ENCODE measurements at places on chromosomes 2 and 18.

DNA sequence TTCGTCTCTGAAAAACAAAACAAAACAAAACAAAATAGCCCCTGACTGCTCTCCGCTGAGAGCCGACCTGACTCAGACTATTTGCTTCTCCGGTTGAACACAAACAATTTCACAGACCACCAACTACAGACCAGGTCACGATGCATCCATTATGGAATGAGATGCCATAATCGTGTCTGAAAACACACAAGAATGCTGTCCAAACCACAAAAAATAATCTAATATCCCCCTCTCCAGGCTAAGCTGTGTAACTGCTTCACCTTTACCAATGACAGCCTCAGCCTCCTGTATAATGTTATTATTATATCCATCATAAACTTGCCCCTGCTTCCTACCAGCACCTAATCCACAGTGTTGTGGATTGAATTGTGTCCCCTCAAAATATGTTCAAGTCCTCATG is 114.7 kb downstream of the DNAH6 start:
- no peak for DNase-seq

GRCh38 chr2:169077674-169078240 is 8.4 kb downstream of the DHRS9 start:
- DNase-seq, result no peak

- no peak for DNase-seq
These were observed 2.2 kb downstream of the RND3 start for GRCh38 chr2:150485114-150485870.

DNA sequence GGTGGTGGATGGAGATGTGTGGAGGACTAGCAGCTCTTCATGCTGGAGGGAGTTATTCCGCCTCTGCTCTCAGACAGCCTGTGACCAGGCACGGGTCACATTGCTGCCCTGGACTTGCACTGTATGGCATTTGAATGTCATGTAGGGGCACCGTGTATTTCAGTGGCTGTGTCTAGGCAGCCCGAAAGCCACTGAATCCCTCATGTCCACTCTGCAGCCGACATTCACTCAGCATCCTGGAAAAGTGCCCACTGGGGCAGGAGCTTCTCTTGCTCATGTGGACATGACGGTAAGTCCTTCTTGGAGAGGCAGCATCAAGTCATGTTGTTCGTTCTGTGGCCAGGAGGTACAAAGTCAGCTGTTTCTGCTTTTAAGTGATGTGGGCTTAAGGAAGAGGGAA is 127.9 kb downstream of the SH3RF3 start:
- DNase-seq, result no peak

DNA sequence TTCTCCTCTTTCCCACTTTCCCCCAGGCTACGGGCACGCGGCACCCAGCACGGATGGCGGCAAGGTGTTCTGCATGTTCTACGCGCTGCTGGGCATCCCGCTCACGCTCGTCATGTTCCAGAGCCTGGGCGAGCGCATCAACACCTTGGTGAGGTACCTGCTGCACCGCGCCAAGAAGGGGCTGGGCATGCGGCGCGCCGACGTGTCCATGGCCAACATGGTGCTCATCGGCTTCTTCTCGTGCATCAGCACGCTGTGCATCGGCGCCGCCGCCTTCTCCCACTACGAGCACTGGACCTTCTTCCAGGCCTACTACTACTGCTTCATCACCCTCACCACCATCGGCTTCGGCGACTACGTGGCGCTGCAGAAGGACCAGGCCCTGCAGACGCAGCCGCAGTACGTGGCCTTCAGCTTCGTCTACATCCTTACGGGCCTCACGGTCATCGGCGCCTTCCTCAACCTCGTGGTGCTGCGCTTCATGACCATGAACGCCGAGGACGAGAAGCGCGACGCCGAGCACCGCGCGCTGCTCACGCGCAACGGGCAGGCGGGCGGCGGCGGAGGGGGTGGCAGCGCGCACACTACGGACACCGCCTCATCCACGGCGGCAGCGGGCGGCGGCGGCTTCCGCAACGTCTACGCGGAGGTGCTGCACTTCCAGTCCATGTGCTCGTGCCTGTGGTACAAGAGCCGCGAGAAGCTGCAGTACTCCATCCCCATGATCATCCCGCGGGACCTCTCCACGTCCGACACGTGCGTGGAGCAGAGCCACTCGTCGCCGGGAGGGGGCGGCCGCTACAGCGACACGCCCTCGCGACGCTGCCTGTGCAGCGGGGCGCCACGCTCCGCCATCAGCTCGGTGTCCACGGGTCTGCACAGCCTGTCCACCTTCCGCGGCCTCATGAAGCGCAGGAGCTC is 35.4 kb downstream of the KCNK3 start:
- no peak for DNase-seq

DNA sequence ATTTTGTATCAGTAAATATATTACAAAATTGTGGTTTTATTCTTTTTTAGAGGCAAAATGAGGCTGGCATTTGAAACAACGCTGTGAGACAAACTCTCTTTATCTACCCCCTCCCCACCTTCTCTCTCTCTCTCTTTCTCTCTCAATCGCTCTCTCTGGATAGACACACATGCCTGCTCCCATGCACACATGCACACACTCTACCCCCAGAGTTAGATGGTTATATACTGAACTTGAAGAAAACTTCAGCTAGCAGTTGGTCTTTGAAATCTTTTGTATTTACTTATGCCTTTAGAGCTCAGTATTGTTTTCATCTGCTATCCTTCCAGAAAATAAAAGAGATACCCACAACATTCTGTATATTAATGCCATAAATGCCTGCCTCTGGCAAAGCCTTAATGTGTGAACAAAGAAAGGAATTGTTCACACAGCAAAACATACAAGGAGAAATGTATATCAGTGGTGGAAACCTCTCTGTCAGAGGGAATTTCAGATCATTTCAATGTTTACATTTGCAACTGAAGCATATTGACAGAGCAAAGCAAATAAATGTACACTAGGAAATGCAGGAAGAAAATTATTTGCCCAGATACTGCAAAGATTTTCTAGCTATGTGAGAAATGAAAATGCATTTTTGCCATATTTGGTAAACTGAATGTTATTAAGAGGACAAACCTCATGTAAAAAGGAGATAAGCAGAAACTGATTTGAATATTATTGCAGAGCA is 217.0 kb upstream of the UBE2E3 start:
- DNase-seq, result no peak

DNA sequence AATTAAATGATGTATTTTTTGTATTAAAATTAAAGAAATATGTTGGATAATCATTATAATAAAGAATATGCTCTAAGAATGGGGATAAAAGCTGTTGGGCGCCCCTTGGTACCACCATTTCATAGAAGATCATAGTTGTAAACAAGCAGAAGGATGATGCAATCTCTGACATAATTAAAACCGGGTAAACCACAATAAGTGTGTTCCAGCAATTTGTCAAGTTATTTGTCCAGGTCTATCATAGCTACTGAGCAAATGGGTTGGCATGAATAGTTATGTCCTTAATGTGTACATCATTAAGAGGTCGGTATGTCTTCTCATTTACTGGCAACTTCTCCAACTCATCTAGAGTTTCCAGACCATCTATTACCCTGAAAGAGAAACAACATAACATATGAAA is 6.7 kb upstream of the CLK1 start:
- DNase-seq, result no peak

DNA sequence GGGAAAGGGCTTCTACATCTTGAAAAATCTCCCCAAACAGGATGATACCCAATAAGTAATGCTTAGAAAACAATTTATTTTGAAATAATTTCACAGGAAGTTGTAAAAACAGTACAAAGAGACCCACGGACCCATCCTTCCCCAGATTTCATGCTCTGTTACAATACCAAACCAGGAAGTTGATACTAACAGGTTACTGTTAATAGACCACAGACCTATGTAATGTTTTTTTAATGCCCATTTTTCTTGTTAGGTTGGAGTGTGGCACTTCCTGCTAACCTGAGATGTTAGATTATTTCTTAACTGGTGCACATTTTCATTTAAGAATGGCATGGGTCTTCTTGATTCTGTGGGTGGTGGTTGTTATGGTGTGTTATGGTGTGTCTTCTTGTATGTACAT is 21.4 kb upstream of the MGAT5 start:
- DNase-seq, result no peak

DNA sequence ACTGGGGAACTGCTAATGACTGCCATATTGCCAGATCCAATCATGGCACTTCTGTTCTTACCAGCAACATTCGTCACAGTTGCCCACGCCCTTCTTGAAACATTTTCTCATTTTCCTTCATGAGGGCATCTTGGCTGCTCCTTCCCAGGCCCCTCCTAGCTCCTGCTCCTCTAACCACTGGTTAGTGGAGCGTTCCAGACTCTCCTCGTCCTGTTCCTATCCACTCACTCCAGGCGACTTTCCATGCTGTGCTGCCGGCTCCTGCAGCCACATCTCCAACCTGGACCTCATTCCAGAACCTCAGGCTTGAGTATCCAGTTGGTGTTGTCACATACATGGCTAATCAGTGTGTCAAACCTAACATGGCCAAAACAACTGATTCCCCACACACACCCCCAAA is 1.3 kb upstream of the ADI1 start:
- DNase-seq, result no peak

DNA sequence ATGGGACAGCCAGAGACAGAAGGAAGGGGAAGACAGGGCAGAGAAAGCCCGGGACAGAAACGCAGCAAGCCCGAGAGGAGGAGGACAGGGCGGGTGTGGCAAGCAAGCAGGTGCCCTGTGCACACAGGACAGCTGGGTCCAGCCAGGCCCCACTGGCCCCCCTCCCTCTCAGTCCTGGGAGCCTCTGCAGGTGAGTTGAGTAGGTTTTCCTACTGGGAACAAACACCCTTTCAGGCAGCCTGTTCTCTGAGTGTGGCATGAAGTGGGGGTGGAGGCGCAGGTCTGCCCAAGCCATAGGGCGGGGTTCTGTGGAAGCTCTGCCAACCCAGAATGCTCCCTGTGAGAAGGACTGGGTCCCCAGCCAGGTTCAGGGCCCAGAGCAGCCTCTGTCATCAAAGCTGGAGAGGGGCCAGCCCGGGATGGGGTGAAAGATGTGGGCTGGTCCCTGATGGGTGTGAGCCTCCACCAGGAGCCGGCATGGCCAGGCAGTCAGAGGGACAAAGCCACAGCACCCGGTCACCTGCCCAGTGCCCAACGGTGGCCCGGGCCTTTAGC is 129.4 kb downstream of the TFCP2L1 start:
- no peak for DNase-seq

GRCh38 chr2:74290466-74291217 is 52.6 kb downstream of the SLC4A5 start:
- no peak for DNase-seq

GRCh38 chr18:55031576-55031975 is 72.3 kb upstream of the CCDC68 start:
- no peak for DNase-seq

DNA sequence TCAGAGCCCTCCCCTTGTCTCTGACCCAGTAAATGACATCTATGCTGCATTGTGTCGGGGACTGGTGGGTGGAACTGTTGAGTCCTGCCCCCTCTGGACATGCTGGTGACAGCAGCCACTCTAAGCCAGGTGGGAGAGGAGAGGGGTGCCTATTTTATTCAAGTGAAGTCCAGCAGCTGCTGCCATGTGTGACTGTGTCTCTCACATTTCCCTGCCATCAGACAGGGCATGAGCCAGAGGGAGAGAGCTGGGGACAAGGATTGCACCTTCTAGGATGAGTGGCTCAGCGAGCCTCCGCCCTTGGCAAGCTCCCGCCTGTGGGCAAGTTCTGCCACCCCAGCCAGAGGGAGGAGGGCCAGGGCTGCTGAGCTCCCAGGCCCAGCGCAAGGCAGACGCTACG is 13.7 kb downstream of the NGEF start:
- no peak for DNase-seq

GRCh38 chr2:173091910-173092309 is 16.3 kb downstream of the MAP3K20 start:
- no peak for DNase-seq

- no peak for DNase-seq
These were observed 385.5 kb upstream of the HNRNPA3 start for GRCh38 chr2:176826984-176827668.

GRCh38 chr2:100879296-100879695 is 59.4 kb downstream of the NPAS2 start:
- DNase-seq, result no peak

DNA sequence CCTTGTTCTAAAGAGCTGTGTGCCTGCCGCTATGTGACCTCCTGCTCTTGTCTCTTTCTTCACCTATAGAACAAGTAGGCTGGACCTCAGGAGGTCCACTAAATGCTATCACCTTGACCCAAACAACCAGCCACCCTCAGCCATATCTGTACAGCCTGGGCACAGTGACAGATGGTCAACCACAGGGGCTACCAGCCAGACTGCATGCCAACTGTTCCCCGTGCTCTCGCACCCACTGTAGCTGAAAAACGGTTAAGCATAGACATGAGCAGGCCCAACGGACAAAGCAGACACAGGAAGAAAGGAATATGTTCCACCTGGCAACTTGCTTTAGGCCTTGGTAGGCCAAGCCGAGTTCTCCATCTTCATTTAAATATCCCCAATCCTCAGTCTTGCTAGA is 43.2 kb upstream of the ACAA2 start:
- DNase-seq, result no peak

- no peak for DNase-seq
These were observed 503 bp downstream of the ANXA4 start for GRCh38 chr2:69742322-69742952.

GRCh38 chr2:104583811-104584210 is 270.1 kb upstream of the POU3F3 start:
- no peak for DNase-seq

DNA sequence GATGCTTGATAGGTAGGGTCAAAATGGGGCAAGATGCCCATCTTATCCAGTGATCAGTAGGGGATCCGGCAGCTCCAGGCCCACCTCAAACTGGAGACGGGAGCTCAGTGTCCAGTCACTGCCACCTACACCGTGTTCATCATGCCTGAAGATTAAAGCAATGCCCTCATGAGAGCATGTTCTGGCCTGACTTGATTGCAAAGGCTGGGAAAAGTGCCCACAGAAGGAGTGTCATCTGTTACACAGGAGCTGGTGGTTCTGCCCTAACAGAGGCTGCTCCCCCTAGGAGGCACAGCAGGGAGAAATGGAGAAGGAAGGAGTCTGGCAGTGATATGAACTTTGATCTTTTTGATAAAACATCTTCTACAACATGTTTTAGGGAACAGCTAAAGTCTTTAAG is 92.3 kb downstream of the CCBE1 start:
- no peak for DNase-seq

GRCh38 chr2:223104336-223105132 is 52.5 kb downstream of the KCNE4 start:
- no peak for DNase-seq

DNA sequence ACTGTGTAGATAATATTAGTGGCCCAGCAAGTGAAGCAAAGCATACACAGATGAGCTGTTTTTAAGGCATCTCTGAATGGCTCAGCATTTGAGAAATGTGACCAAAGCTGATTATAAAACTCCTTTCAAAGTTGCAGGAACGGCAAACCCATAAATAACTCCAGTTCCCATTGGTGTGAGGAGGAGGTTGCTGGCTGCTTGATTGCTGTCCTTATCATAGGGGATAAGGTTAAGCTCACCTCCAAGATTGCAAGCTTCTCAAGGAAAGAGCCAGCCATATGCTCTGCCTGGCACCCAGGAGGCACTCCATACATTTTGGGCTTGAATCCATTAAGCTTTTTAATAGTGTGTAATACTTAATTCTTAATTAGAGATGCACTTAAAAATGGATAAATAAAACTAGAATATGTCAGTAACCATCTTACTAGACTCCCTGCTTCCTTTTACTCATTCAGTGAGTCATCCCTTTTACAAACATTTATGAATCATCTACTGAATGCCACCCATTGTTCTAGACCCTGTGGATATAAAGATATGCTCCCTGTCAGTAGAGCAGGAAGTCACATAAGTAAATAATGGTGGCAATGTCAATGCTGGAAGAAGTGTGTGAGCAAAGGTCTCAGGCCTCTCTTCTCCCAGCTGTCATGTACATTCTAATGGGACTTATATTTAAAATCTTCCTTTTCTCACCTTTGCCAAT is 99.3 kb downstream of the SPATS2L start:
- DNase-seq, result no peak
